Activated CD4-positive, alpha-beta T cell treated with anti-CD3 and anti-CD28 coated beads, Interleukin-2, amount 50 U/mL, for 24 hours (primary cell): ENCODE measurements at places on chromosomes 7 and 10.

DNA sequence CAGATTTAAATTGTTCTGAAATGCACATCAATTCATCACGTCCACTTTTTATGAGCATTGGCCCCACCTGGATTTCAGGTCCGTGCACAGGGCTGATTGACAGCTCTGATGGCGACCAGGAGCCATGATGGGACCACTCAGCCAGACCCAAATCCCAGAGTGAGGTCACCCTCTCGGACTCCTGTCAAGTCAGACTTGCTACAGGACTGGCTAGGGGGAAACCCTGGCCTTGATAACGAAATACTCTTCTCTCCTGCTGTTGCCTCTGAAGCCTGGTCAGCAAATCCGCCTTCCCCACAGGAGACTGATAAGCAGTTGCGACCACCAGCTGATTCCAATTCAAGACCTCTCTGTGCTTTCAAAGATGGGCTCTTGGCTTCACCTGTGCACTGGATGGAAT lies 76.4 kb downstream of the CARD11 start:
- DNase-seq, result no peak

DNA sequence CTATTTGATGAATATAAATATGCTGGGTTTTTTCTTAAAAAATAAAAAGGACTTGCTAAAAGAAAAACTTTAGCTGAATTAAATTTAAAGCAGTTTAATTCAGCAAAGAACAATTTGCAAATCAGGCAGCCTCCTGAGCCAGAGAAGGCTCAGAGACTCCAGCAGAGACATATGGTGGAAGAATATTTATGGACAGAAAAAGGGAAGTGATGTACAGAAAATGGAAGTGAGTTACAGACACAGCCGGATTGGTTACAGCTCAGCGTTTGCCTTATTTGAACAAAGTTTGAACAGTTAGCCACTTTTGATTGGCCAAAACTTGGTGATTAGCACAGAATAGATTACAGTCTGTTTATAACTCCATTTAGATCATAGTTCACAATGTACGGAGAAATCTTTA lies 110.3 kb downstream of the GAD2 start:
- no peak for DNase-seq

DNA sequence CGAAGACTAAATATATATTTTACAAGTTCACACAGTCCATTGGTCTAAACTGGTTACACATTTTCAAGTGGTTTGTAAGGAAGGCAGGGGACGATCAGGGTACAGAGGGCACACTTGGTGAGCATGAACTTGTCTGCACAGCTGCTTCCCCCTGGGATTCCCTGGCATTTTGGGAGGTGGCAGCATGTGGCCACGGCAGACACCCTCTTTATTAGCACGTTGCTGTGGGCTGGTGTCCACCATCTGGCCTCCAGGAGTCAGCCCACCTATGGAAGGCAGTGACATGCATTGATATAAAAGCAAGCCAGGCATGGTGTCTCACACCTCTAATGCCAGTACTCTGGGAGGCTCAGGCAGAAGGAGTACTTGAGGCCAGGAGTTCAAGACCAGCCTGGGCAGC lies 350.2 kb downstream of the TYW1 start:
- DNase-seq, result no peak

- no peak for DNase-seq
Measured at GRCh38 chr7:151387161-151388006, 22.5 kb downstream of the WDR86 start.

GRCh38 chr10:69218831-69219230 lies 1.3 kb upstream of the HKDC1 start:
- DNase-seq, result no peak

- no peak for DNase-seq
Measured at GRCh38 chr7:152615031-152615741, 60.8 kb downstream of the XRCC2 start.

DNA sequence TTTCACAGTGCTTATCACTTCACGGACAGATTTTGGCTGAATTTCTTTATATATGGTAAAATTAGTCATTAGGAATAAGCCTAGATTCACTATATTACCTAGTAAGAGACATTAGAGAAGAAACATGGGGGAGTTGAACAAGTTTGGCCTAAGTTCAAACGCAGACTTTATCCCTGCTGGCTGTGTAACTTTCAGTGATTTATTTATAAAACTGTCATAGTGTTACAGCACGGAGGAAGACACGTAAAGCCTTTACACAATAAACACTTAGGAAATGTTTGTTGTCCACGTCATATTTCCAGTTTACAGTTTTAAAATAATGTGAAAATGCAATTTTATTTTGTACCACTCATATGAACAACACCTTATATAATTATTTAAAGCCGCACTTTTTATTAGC lies 661.5 kb downstream of the MAGI2 start:
- DNase-seq, result no peak

DNA sequence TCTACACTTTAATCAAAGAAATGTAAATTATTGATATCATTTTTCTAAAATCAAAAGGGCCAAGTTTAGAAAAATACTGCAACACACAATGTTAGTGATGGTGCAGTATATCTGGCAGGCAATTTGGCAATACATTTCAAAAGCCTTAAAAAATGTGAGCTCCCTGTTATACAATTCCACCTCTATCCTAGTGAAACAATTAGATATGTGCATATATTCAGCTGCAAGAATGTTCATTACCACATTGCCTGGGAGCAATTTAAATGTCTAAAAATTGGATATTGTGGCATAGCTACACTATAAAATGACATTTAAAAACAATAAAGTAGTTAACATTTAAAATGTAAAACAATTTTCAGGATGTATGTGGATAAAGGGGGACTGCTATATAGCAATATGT lies 10.1 kb upstream of the ERVW-1 start:
- DNase-seq, result no peak

DNA sequence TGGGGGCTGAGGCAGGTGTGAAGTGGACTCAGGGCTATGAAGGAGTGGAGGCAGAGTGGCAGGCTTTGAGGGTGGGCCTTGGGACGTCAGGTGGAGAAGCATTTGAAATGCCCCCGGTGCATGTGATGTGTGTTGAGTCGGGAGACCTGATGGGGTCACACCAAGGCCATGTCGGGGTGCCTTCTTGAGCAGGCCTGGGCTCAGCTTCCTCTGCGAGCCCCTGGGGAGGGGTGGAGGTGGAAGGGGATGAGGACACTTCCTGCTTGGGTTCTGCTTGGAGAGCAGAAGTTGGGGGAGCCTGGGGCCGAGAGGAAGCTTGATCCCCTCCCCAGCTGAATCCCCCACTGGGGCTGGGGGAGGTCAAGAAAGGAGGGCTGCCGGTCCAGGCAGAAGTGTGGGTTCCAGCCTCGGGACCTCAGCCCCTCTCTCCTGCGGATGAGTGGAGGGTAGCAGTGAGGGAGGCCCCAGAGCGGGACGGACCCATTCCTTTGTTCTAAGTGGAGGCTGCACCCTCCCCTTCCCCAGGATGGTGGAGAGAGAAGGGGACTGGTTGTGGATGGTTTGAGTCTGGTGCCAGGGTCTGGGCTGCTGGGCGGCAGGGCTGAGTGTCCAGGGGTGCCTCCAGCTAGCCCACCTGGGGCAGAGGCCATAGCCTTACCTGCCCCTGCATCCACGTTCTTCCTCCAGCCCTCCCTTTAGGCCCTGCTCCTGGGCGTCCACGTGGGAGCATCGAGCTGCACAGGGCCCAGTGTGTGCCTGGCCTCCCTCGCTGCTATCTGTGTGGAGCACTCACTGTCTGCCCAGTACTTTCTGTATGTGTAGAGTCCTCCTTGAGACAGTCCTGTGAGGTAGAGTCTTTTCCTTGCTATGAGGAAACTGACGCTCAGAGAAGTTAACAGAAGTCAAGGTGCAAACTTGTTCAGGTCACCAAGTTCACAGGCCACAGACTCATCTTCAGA lies 36.7 kb downstream of the PRF1 start:
- DNase-seq, result no peak

GRCh38 chr10:59229441-59229840 lies 53.0 kb downstream of the PHYHIPL start:
- DNase-seq, result no peak

DNA sequence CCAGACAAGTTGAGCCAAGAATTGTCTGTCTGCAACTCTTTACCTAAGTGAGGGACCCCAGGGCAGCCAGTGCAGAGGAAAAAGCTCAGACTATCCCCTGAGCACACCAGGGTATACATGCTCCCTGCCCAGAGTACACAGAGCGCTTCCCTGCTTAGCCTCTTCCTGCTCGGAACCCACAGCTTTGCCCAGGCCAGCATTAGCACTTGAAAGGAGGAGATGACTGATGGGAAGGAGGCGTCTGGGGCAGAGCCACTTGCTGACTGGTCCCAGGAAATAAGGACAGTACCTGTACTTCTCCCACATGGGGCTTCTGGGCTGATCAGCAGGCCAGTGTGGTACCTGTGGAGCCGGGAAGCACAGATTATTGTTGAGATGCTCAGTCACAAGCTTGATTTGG lies 48.4 kb upstream of the TRIM8 start:
- DNase-seq, result no peak

DNA sequence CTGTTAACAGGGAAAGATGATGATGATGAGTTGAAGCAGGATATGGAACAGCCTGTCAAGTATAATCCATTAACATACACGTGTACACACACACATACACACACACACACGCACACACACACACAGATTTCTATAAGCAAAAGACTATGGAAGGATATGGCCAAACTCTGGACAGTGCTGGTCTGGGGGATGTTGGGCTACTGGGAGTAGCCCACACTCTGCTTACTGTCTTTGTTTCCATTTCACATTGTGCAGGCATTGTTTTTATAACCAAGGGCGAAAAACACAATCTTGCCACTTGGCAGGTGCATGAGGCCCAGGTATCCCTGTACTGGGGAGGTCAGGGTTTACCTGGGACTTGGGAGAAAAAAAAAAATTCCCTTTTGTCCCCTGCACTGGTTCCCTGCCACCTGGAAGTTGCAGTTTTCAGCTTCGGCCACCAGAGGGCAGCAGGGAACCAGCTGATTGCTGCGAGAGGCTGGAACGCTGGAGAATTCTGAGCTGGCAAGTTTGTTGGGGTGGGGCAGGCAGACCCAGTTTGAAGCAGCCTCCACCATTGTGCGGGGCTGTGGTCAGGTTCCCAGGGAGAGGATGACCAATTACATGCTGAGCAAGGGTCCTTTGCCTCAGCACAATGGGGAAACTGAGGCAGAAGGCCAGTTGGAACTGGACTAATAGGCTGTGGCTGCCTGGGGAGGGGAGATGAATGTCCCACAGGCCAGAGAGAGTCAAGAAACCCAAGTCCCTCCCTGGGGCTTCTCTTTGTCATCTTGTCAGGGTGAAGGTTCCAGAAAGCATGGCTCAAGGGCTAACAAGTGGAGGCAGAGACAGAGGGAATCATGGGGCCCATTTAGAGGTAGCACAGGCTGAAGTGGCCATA lies 27.3 kb downstream of the PPIF start:
- peak; percentile 70 for DNase-seq

DNA sequence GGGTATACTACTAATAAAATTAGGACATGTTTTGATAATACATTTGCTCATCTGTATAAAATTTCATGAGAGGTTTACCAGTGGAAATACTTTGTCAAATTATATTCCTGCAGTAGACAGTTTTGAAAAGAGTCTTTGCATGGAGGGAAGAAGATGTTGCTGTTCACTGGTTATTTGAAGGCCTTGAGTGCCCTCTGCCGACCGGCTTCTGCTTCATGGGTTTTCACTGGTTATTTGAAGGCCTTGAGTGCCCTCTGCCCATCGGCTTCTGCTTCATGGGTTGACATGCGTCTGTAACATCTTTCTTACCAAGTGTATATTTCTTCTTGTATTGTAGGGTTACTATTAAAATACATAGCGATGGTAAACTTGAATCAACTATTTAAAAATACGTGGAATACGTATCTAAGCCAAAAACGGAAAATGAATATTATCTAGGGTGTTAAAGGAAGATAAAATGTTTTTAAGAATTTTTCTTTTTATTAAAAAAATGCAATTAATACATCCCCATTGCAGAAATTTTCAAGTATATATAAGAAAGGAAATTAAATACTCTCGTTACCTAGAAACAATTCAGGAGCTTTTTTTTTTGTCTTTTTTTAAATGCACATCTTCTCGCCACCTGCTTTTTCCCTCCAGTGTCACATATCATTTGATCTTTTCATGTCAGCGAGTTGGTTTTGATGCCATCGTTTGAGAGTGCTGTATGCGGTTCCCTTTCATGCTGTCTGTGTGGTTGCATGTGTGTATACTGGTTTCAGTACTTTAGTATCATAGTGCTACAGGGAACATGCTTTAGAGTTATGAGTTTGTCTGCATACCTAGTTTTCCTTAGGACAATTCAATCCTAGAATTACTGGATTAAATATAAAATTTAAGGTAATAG lies 73.4 kb downstream of the SHH start:
- DNase-seq, result peak; percentile 46

GRCh38 chr7:78970440-78970916 lies 483.0 kb downstream of the MAGI2 start:
- no peak for DNase-seq

DNA sequence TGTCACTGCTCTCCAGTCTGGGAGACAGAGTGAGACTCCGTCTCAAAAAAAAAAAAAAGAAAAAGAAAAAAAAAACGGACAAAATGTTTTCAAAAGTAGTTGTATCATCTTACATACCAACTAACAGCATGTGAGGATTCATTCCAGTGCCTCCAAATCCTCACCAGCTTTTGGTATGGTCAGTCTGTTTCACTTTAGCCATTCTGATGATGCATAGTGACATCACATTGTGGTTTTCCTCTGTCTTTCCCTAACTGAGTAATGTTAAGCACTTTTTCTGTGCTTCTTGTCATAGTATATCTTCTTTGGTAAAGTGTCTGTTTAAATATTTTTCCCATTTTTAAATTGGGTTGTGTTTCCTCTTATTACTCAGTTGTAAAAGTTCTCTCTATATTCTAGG lies 251.4 kb upstream of the CTBP2 start:
- DNase-seq, result no peak

DNA sequence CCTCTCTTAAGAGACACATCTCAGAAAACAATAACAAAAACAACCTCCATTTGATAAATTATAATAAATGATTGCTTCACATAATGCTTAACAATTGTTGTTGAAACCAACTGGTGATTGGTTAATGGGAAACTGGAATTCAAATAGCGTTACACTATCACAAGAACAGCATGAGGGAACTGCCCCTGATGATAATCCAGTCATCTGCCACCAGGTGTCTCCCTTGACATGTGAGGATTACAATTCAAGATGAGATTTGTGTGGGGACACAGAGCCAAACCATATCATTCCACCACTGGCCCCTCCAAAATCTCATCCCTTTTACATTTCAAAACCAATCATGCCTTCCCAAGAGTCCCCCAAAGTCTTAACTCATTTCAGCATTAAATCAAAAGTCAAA lies 375.9 kb downstream of the BMPER start:
- DNase-seq, result no peak
